SIG-M5 (cell line): ENCODE measurements at places on chromosomes 6 and 20.

GRCh38 chr6:130020907-130021629 lies 2.7 kb downstream of the L3MBTL3 start:
- peak; percentile 34 for DNase-seq

- no peak for DNase-seq
Observed at GRCh38 chr6:1296079-1296478, 15.8 kb upstream of the FOXQ1 start.

GRCh38 chr20:2921506-2921905 lies 48.2 kb downstream of the PTPRA start:
- no peak for DNase-seq

DNA sequence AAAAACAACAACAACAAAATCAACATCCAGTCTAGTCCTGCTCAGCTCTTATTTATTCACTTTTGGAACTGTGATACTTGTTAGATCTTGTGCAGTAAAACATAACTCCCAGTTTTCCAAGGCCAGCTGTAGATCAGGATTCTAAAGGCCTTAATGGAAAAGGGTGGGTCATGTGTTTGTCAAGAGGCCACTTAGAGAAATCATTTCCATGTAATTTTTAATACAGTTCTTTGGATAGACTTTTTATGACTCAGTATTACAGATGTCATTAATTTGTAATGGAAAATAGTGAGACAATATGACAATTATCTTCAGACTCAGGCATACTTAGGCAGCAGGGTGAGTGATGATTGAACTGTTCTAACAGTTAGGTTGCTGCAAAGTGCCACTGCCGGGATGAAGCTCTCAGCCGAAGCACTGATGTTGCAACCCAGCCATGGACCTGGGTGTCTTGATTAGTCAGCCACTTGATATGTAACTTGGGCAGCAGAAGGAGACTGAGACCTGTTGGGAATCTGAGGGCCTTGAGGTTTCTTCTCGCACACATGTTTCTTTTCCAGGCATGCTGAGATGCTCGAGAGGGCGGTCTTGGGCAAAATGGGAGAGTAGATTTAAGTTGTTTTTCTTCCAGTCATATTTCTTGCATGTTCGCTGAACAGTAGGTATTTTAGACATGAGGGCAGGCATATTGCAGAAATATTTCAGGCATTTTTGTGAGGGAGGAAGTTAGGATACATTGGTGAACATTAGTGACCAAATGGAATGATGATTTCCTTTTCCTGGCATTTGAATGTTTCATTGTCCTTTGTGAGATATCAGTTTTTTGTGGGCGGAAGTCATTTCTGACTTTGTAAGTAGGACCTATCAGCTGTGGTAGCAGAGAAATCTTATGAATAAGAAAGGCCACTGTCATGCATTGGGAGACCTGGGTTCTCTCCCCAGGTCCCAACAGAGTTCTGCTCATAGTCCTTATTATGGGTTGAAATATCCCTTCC lies 52.3 kb downstream of the SLX4IP start:
- DNase-seq: no peak

DNA sequence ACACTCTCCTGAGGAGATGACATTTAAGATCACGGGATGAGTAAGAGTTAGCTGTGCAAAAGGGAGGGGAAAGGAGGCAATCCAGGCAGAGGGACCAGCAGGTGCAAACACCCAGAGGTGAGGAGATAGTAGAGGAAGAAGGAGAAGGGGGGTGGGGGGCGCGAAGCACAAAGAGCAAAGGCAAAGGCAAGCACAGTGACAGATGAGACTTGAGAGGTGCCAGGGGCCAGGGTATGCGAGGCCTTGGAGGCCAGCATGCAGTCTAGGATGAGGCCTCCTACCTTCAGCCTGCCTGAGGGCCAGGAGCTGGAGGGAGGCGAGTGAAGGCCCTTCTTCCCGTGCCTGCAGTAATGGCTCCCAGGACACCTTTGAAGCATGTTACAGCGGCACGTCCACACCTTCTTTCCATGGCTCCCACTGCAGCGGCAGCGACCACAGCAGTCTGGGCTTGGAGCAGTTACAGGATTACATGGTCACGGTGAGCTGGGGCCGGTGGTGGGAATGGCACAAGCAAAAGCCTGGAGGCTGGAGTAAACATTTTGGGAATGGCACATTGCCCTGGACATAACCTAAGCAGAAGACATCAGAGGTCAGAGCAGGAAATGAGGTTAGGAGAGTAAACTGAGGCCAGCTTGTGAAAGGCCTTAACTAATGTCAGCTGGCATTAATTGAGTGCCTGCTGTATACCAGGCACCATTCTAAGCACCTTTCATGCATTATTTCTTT lies 18.6 kb downstream of the CCM2L start:
- DNase-seq: no peak

DNA sequence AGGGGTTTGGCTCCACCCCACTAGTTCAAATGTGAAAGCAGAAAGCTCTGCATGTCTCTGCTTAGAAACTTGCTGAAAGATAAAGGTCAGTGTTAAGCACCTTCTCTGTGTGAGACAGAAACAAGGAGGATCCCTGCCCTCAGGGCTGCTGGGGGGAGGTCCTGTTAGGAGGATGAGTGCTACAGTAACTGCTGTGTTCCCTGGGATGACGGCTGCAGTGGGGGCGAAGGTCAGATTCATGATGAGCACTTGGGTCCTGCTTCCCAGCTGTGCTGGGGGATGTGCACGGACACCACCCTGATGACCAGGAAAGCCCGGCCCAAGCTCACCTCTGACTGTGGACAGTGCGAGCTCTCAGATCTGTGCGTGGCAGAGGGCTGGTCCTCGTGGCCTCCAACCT lies 252.6 kb downstream of the DLL1 start:
- DNase-seq: no peak

DNA sequence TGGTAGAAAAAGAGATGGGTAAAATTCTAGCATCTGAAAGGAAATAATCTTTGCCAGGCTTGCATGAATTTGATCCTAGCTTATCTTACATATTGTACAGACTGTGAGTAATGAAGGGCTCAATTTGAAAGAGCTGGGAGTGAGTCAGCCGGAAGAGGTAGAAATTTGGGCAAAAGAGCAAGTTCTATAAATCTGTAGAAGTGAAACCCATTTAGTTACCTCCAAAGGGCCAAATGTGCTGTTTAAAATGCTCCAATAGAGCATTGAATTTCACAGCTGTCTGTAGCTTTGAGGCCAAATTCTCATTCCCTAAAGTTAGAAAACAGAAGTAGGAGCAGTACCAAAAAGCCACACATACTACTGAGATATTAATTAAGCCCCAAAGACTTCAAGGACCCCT lies 466.1 kb downstream of the BTBD3 start:
- DNase-seq: no peak

- no peak for DNase-seq
Observed at GRCh38 chr6:33540768-33541167, 39.3 kb downstream of the BAK1 start.

GRCh38 chr6:81696524-81696923 lies 56.0 kb downstream of the TENT5A start:
- no peak for DNase-seq

- no peak for DNase-seq
Observed at GRCh38 chr6:144559865-144560593, 274.9 kb downstream of the UTRN start.

- DNase-seq: no peak
Observed at GRCh38 chr20:17128206-17128605, 98.6 kb upstream of the PCSK2 start.
